NCI-H446 (cell line): ENCODE measurements at places on chromosomes 2 and 18.

- DNase-seq = no peak
These were observed 696.2 kb downstream of the TSN start for GRCh38 chr2:122451697-122452096.

DNA sequence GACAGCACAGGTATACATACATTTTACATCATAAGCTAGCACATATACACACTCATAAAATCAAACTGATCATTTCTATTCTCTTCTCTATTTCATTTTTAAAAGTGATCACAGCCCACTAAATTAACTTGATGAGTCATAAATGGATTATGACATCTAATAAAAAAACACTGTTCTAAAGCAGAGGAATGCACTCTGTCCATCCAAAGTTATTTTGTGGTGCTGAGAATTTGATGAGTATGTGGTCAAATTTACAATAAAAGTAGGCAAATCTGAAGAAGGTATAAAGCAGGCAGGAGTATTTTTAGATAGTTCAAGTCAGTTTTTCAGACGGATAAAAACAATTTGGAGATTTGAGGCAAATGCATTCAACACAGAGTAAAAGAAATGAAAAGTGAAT is 104.4 kb downstream of the NOL4 start:
- no peak for DNase-seq

DNA sequence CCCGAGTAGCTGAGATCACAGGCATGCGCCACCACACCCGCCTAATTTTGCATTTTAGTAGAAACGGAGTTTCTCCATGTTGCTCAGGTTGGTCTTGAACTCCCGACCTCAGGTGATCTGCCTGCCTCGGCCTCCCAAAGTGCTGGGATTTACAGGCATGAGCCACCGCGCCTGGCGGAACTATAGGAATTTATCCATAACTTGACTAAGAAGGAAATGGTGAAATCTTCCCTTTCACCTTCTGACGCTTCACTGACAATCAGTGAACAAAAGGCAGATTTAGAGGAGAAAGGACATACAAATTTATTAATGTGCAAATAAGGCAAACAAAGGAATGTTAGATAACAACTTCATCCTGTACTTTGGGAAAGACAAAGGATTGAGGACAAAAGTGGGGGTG is 15.4 kb upstream of the GULP1 start:
- DNase-seq = no peak

- no peak for DNase-seq
These were observed 978 bp upstream of the TUBA4A start for GRCh38 chr2:219254590-219255201.

- peak; percentile 40 for DNase-seq
These were observed 60.9 kb downstream of the EDAR start for GRCh38 chr2:108927936-108928659.

DNA sequence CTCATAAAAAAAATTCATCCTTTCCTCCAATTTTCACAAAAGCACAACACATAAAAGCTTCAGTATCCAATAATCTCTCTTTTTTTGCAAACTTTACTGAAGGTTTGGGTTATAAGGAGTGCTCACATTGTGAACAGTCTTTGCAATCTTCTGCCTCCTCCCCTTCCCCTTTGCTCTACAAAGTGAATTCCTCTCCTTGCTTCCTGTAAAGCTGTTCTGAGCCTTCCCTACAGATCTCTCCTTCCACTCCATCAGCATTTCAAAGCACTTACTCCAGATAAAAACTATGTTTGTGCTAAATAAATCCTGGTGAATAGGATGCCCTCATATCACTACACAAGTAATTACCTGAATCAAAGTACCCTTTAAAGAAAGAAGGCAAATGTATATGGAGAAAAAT is 4.6 kb upstream of the PDK1 start:
- no peak for DNase-seq

- DNase-seq = no peak
These were observed 416.5 kb downstream of the MEIS1 start for GRCh38 chr2:66851449-66851872.

DNA sequence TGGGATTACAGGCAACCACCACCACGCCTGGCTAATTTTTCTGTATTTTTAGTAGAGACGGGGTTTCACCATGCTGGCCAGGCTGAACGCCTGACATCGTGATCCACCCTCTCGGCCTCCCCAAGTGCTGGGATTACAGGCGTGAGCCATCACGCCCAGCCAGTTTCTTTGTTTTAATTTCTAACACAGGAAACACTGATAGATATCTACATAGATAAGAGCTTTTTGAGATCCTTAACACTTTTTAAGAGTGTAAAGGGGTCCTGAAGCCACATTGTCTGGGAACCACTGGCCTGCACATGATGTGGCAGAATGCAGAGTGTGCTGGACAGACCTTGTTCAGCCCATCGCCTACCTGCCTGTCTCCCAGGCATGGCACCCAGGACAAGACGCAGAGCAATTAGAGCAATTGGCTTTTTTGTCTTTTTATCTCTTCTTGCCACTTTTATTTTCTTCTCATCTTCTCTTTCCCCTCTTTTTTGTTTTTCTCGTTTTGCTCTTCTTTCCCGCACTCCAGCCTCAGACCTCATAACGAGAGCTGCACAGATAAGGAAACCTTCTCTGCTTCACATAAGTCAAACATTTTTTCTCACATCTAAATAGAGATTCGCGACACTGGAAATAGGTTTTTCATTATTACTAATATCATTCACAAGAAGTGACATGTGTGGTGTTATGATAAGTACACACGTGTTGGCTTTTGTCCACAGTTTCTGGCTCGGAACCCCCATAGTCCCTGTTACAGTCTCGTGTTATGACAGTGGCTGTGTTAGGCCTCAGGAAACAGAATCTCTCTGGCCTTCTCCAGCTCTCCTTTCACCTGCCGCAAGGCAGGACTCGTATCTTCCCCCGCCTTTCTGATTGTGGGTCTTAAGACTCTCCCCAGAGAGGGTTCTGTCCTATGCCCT is 25.2 kb upstream of the GPR55 start:
- no peak for DNase-seq

DNA sequence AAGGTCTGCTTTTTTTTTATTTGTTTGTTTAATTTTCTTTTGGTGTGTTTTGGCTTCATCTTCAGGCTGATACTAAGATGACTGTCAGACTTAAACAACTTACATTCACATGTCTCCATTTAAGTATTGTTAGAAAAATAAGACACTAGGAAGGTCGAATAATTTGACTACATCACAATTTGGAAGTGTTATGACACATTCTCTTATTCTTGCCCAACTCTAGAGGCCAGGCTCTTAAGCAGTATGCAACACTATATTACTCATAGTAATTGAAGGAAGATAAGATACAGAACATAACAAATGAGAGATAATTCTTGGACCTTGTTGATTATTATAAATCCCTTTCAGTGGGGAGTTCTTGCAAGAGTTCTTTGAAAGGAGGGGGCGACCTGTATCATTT is 295.3 kb upstream of the COL3A1 start:
- DNase-seq = no peak

DNA sequence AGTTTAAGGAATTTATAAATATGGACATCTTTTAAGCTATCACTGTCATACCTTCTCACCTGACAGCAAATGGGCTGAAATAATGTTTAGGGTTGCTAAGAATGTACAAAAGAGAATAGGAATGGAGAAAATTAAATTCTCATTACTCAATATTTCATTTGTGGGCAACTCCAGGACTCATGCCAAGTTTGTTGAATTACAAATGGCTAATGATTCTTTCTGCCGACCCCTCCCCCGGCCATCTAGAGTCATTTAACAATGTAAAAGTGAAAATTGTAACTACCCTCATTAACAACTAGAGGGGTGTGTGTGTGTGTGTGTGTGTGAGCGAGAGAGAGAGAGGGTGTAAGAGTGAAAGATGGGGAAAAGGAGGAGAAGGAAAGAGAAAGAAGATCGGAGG is 708.5 kb upstream of the FAM98A start:
- DNase-seq = no peak

DNA sequence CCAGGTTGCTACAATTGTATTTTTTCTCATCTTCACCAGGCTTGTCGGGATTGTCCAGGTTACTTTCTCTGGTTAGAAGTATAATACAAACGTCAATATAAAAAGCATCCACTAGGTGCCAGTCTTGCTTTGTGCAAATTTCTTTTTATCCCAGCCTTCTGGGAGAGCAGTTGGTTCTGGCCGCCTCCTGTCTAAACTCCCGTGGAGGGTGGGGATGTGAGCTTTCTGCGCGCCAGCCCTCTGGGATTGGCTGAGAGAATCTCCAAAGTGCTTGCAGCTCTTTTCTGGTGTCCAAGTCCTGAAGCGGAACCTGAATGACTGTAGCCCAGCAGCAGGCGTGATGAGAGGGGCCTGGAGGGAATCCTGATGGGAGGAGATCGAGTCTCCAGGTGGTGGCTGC is 22.4 kb upstream of the TOGARAM2 start:
- peak; percentile 70 for DNase-seq
